ENCODE measurements at places on chromosomes 16 and 17.
A peak's percentile ranks its signal among the peaks of the same experiment; 100 is the strongest.

- no peak for DNase-seq
These were observed 101.7 kb downstream of the RPTOR start for GRCh38 chr17:80646328-80646727.

DNA sequence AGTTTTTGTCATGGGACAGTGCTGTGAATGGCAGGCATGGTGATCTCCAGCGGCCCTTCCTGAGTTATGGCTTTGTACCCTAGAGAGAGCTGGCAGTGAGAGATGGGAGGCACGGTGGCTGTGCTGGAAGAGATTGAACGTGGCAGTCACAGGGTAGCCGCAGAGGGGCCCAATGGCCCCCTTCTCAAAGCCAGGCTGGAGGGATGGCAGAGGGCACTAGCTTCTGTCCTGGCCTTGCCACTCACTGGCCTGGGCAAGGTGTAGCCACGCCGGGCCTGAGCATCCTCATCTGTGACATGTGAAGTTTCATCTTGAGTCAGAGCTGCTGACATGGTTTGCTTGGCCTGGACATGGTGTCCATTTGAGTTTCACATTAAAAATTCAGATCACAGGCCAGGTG is 3.9 kb upstream of the ATP2A1 start:
- no peak for DNase-seq

DNA sequence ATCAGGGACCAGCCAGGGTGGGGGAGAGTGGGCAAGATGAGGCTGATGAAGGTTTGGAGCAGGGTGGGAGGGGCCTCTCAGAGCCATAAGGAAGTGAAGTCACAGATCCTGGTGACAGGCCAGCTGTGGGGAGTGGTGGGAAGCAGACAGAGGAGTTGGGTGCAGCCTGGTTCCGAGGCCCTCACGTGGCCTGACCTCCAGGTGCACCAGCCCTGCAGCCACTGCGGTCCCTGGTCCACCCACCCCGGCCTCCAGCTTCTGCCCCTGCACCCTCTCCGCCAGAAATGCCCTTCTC is 3.9 kb upstream of the ZFPM1 start:
- no peak for DNase-seq

DNA sequence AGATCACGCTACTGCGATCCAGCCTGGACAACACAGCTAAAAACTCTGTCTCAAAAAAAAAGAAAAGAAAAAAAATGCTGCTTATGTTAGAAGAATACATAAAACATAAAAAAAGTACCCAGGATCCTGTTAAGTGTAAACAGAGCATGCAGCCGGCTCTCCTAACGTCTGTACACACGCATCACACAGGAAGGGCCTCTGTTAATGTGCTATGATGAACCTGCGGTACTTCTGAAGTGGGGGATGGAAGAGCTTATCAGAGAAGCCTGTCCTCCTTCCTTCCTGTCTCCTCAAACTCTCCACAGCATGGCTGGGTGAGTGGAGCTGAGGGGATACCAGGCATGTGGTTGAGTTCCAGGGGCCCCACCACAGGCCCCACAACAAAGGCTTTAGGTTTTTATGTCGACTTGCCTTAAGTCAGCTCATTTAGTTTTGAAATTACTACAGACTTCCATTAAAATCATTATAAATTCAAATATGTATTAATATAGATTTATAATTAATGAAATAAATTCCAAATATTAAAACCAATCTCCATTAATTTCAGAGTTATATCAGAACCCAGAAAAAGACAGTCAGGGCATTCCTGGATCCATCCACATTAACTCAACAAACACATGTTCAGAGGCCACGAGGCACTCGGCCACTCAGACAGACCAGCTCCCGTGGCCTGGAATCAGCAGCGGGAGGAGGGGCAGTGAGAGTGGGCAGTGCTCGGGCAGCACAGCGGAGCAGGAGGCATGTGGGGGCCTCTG is 11.7 kb downstream of the CCDC57 start:
- DNase-seq: no peak

DNA sequence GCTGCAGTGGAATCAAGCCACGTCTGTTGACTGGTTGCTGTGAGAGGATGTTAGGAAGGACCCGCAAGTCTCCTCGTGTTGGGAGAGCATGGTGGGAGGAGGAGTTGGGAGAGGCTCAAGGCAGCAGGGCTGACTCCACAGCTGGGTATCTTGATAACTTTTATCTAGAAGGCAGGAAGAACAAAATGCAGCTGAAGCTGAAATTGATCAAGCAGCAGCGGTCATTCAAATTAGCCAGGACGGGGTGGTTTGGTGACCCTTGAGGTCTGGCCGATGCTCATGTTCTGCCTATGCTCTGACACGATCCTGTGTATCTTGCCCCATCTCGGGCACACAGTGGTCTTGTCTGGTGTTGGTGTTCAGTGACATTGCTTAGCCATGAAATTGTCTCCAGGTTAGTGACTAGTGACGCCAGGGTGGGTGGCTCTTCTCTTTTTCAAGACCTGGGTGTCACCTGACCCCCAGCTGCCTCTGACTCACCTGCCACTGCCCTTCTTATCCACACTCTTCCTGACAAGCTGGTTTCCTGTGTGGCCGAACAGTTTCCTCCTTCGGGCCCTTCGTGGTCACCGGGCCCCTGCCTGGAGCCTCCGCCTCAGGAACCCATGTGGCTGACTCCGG is 19.1 kb downstream of the NPTX1 start:
- no peak for DNase-seq

- no peak for DNase-seq
These were observed 5.4 kb upstream of the LHX1 start for GRCh38 chr17:36931697-36932382.

GRCh38 chr16:11605891-11606290 is 19.2 kb upstream of the LITAF start:
- no peak for DNase-seq

DNA sequence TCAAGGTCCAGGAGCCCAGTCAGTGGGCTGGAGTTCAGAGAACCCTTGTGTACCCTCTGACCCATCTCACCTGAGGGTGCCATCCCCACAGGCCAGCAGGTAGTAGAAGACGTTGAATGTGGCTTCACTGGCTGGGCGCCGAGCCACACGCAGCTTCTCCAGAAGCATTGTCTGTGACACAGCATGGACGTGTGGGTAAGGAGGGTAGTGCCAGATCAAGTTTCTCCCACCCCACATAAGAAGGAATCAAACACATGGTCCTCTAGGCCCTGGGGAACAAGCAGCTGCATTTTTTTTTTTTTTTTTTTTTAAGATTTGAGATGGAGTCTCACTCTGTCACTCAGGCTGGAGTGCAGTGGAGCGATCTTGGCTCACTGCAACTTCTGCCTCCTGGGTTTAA is 60.9 kb downstream of the MYO18A start:
- no peak for DNase-seq

GRCh38 chr16:425740-426114 is 278 bp downstream of the RAB11FIP3 start:
- DNase-seq: no peak

DNA sequence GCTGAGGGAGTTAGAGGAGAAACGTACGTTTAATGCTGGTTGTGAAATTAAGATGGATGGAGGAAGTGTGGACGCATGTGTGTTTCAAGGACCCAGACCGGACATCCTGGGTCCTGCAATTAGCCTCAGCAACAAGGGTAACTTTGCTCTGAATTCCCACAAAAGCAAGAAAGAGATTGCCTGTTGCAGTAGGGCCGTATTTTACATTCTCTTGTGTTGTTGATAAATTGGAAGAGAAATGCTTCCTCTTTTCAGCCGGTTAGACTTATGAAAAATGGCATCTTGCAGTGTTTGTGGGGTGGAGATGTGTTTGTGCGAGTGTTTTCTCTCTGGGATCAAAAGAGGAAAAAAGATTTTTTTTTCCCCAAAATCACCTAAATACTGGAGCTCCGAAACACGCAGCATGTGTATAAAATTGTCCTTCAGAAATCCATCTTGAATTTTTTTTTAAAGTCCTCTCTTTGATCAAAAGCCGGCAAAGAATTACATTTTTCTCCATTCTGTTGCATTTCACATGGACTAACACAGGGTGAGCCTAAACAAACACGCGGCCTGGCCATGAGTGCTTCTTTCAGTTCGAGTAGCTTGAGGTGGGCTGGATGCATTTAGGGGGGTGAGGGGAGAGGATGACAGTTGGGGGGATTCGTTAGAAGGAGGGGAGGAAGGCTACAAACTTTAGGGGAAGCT is 251.6 kb downstream of the C16orf95 start:
- no peak for DNase-seq

DNA sequence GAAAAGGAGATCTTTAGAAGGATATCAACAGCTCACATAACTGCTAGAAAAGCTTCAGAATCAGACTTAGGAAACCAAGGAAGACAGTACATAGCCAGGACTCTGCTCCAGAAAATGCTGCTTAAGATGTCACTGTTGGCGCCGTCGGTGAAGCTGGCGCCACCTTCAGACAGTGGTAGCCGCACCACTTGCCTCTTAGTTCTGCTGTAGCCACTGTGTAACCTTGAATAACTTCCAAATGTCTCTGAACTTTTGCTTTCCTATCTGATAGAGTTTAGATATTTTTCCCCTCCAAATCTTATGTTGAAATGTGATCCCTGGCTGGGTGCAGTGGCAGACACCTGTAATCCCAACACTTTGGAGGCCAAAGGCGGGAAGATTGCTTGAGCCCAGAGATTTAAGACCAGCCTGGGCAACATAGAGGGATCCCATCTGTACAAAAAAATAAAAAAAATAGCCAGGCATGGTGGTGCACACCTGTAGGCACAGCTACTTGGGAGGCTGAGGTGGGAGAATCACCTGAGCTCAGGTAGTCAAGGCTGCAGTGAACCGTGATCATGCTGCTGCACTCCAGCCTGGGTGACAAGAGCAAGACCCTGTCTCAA is 6.3 kb upstream of the USP31 start:
- peak; percentile 10 for DNase-seq

- no peak for DNase-seq
These were observed 139.2 kb downstream of the PHKB start for GRCh38 chr16:47600376-47600775.

GRCh38 chr17:81842725-81843504 is 8.1 kb upstream of the PPP1R27 start:
- DNase-seq: peak; percentile 70

- DNase-seq: no peak
These were observed 3.2 kb upstream of the PER1 start for GRCh38 chr17:8155231-8155995.

- no peak for DNase-seq
These were observed 40.4 kb downstream of the TTLL6 start for GRCh38 chr17:48776602-48777001.

GRCh38 chr17:70564006-70564620 is 394.8 kb downstream of the KCNJ2 start:
- DNase-seq: peak; percentile 32

DNA sequence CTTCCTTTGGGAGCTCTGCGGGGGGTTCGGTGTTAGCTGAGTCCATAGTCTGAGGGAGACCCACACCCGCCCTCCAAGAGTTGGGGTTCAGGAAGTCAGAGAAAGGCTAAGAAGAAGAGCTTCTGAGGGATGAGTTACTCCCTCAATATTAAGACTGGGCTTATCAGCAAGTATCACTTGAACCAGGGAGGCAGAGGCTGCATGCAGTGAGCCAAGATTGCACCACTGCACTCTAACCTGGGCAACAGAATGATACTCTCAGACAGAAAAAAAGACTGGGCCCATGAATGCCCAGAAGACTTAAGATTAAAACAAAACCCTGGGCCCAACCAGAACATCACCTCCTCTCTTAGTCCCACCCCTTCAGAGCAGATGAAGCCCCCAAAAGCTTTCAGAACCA is 6.0 kb downstream of the NKIRAS2 start:
- no peak for DNase-seq

DNA sequence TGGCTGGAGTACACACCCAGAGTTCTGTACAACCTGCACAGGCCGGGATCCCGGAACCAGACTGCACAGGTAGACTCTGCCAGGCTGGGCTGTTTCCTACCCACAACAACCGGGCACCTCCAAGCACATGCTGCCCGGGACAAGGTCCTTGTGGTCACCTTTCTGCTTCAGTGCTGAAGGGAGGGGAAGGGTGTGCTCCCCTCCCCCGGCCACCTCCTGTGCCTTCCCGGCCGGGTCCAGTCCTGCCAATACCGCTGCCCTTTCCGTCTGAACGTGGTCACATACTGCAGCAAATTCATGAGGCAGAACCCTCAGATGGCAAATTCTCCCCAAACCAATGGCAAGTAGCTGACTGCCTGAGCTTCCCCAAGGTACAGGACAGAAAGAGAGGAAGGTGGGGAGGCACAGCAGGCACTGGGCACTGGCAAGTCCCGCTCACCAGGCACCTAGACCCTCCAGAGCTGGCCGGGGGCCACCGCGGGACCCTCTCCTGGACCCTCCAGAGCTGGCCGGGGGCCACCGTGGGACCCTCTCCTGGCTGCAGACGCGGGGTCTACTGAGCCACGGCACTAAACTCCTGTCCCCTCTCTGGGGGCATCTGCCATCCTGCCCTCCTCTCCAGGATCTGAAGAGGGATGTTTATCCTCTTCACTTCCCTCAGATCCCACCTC is 22.8 kb downstream of the SLC43A2 start:
- DNase-seq: no peak

DNA sequence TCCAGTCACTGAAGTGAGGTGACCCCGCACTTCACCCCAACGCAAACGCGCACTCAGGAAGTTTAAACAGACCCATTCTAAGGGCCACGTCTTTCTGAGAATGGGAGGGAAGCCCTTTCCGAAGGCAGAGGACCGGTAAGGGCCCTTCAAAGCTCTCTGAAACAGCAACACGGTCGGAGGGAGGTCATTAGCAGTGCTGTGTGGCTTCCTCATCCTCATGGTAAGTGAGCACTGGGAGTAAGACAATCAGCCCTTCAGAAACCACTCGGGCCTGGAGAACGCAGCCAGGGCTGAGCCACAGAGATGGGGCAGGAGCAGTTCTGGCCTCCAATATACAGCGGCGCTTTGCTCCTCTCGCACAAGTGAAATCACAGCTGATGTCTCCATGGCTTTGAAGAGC is 23.7 kb downstream of the SRL start:
- DNase-seq: no peak

GRCh38 chr17:7859028-7859427 is 1.2 kb downstream of the CYB5D1 start:
- DNase-seq: no peak

DNA sequence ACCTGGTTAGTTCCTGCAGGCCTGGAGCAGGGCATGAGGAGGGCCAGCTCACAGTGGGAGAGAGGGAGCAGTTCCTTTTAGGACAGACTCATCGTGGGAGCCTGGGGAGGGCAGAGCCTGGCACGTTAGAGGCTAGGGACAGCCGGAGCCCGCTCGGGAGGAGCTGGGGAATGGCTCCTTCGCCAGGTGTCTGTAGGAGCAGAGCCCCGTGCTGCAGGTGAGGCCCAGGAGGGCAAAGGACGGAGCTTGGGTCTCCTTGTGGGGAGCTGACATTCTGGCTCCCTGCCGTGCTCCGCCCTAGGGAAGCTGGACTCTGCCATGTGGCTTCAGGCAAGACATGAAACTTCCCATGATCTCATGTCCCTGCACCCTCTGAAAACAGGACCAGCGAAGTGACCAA is 18.7 kb upstream of the MTSS2 start:
- no peak for DNase-seq

DNA sequence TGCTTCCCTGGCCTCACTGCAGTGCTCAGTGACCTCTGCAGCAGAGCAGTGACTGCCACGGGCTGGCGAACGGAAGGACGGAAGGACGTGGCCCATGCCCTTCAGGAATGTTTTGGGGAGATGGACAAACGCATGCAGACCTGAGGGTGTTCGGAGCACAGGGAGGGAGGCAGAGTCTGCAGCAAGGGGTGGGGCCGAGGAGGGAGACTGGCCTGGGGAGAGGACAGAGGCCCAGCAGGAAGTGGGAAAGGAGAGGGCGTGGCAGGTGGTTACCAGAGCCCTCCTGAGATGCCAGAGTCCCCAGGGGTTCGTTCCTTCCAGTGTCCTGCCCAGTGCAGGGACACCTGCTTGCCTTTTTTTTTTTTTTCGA is 21.9 kb downstream of the ADORA2B start:
- no peak for DNase-seq

- no peak for DNase-seq
These were observed 269.7 kb upstream of the ASIC2 start for GRCh38 chr17:33562792-33563191.

Measured in fibroblast of gingiva (primary cell).